Stimulated activated CD4-positive, alpha-beta T cell treated with anti-CD3 and anti-CD28 coated beads, Interleukin-15, amount 100 ng/mL, for 1 hour (primary cell): ENCODE measurements at places on chromosomes 5 and 9.

GRCh38 chr5:62256161-62257019 lies 49.6 kb upstream of the KIF2A start:
- DNase-seq: no peak

DNA sequence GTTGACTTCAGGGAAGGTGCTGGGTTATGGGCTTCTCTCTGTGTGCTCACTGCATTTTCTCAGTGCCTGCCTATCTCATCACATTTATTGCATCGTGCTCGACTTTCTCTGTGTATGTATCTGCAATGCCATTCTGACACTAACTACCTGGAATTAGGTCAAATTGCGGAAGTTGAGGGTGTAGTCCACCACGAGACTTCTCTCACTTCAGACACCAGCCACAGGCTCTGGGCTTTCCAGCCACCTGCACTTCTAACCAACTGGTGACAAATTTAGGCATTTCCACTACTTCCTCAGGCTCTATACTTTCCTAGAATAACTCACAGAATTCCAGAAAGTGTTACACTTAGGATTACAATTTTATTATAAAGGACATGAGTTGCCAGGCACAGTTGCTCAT lies 188.6 kb upstream of the ZNF608 start:
- no peak for DNase-seq

GRCh38 chr9:25990376-25990775 lies 312.1 kb upstream of the TUSC1 start:
- no peak for DNase-seq

DNA sequence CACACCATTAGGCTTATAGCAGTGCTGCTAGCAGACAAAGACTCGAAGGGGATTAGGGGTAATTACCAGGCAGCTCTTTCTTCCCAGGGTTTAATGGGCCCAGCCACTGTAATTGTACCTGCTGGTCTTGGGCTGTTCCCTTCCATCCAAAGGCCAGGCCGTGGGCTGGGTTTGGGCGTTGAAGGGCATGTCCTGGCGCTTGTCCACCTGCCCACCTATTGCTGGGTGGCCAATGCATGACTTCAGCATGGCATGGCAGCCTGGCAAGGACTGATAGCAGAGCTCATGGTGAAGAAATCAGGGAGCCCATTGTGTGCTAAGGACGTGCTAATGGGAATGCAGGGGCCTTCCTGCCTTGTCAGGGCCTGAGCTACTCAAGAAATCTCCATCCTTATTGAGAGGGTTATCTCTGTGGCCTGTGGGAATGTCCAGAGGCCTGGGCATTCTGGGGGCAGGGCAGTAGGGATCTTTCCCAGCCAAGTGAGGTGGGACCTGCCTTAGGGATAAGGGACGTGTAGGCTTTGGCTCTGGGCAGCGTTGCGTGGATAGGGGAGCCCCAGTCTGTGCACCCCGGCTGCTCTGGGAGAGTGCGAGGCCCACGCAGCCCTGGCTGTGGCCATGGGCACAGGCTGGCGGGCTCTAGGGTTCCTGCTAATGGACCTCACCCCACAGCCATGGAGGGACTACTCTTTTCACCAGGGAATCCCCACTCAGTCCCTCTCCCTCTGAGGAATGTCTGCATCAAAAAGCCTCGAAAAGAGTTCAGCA lies 116.1 kb upstream of the PITX1 start:
- DNase-seq: no peak

- DNase-seq: no peak
These were observed 29.0 kb upstream of the MYORG start for GRCh38 chr9:34405719-34406118.

DNA sequence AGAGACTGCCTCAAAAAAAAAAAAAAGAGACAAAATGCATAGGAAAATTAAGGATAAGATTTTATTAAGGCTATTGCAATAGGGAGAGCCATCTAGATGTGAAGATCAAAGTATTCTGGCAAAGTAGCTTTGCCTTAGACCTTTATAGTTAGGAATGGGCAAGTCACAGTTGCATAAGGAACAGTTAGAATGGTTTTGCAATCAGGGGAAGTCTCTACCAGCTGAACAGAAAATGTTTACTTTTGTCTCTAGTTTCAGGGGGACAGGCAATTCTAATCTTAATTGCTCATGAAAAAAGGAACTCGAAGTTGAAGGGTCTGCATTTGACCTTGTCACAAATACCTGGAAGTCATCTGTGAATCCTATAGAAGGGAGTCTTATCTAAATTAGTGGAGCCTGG lies 13.1 kb upstream of the ATP6V1G1 start:
- DNase-seq: no peak

GRCh38 chr9:99299211-99300102 lies 77.4 kb downstream of the SEC61B start:
- no peak for DNase-seq

DNA sequence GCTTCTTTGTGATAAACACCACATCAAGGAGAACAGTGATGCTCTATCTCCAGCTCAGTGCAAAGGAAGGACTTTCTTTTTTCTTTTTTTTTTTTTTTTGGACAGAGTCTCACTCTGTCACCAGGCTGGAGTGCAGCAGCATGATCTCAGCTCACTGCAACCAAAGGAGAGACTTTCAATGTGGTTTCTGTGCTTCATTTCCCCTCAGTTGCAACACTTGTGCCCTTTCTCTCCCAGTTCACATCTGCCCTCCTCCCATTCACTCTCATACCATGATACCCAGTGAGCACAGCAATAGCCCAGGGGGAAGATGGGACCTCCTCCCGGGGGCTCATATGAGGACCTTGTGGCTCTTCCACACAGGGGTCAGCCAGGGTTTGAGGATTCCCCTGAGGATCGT lies 110.0 kb downstream of the MTRR start:
- no peak for DNase-seq

- DNase-seq: no peak
These were observed 5.4 kb upstream of the HBEGF start for GRCh38 chr5:140351609-140352334.

- DNase-seq: no peak
These were observed 775 bp upstream of the LHX2 start for GRCh38 chr9:124010665-124011321.

DNA sequence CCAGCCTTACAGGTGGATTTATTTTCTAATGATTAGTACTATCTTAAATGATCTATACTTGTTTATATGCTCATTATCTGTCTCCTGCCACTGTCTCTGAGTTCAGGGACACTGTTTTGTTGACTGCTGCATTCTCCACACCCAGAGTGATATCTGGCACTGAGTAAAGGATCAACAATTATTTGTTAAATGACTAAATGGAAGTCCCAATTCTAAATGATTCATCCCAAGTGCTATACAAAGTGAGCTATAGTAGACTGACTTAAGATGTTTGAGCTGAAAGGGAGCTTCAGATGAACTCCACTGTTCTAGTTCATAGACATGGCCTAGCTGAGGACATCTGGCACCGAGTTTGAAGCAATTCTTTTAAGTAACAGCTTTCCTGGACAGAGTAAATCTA lies 40.5 kb downstream of the ITGA2 start:
- no peak for DNase-seq

- DNase-seq: no peak
These were observed 209.4 kb upstream of the TLE4 start for GRCh38 chr9:79362100-79363081.

GRCh38 chr9:9847750-9848149 lies 765.1 kb downstream of the PTPRD start:
- DNase-seq: no peak

- no peak for DNase-seq
These were observed 824.3 kb downstream of the SEMA5A start for GRCh38 chr5:8721536-8721935.

DNA sequence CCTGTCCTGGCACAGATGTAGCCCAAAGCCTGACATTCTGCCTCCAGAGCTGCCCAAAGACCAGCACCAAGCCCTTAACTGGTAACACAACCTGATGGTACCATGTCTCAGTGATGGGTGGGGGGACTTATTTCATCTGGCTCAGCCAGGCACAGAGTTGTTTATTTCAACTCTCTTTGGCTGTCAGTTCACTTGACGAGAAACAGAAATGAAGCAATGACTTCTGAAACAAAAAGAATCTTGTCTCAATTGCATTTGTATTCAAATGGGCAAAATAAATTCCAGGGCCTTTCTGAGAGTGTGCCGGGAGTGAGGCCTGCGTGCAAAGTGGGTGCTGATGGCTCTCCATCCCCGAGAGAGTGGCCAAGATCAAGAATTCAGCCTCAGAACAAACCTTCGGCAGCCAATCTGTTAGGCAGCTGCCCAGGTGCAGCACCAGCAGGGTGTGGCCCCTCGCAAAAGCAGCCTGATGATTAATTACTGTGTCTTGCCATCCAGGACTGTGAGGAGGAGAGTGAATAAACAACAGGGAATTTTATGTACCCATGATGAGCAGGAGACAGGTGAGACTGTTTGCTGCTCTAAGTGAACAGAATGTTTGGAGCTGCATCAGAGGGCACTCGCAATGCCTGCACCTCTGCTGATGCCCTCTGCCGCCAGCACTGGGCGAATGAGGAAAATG lies 238.0 kb downstream of the HSPA4 start:
- DNase-seq: no peak

DNA sequence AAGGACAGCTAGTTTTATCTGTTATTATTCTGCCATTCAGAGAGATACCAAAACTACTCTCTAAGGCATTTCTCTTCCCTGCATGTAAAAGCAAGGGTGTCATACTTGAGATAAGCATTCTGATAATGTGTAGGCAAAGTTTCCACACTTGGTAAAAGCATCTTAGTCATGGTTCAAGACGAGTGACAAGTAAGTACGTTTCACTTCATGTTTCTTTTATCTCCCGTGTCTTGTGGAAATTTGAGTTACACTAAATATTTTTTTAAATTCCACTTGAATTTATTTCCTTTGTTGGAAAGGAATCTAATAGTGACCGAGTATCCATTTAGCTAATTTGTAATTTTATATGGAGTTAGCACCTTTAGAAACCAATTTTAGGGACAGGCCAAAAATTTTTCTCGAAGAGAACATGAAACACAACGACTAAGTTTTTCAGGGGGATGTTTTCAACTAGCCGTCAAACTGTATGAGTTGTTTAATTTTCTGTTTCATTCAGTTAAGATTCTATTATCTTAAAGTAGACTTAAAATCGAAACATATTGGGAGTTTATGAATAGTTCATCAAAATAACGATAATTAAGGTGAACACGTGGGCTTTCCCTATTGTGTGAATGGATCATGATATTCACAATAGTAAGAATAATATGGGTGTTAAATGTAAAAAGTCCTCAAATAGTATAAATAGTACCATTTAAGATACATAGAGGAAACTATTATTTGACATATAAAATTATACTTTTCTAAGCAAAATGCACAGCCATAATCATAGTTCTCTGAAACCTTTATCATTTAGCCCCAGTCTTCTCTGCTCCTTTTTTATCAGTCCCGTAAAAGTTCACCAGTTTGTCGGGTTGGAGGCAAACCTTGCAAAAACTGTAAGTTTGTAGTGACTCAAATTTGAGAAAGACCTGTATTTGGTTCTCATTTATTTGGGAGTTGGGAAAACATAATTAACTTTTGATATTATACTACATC lies 1.6 kb downstream of the RFESD start:
- no peak for DNase-seq

DNA sequence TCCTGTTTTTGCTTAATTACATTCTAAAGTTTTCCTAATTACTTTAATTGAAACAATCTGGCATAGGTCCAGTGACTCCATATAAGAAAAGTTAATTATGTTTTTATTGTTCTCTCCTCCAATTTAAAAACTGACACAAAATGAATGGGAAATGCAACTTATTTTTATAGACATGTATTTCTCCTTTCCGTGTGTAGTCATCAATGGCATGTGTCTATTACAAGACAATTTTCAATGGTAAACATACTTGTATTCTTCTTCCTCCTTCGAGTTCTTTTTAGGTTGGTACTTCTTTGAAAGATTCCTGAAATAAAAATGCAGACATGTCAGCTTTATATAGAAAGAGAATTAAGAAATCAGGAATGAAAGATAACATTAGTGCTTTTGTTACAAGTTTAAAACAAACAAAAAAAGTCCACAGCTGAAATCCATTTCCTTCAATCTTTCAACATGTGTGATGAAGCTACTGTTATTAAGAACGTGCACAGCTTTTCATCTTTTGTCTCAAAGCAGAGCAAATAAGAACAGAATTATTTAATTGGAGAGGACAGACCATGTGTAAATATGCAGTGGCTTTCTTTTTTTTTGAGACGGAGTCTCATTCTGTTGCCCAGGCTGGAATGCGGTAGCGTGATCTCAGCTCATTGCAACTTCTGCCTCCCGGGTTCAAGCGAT lies 63.8 kb downstream of the FNBP1 start:
- no peak for DNase-seq

GRCh38 chr5:54993318-54993717 lies 7.9 kb upstream of the ESM1 start:
- no peak for DNase-seq

DNA sequence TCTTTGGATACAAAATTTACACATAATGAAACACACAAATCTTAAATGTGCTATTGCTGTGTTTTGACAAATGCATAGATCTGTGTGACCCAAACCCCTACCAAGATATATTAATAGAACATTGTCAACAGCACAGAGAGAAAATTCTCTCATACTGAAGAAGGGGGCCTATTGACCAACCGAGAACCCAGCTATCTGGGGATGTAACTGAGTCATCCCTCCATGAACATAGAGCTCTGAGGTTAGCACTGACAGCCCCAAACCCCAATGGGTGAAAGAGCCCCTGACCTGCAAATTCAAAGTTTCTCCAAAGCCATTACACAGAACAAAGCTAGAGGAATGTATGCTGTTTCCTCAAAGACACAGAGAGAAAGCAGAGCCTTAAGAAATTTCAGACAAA lies 180.8 kb downstream of the PAX5 start:
- no peak for DNase-seq

DNA sequence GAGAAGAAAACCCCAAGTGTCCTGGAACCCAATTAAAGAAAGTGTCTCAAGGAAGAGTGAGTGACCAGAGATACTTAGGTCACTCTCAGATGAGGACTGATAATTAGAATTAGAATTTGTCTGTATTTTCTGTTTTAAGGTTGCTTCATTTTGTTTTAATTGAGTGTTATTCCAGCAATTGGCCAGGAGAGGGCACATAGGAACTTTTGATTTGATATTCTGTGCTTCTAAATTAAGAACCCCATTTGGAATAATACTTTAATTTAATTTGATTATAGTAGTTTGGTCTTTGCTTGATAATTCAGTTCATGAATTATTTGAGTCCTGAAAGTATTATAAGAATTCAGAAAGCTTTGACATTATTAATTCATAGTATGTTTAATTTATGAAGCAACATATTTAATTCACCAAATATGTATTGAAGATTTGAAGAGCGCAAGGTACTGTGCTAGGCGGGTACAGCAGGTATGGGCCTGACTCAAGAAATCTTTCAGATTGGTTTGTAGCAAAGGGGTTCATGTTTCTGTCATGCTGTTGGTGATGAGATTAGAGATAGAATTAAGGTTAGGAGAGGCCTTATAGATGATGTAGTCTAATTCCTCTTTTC lies 4.9 kb downstream of the MRPL22 start:
- DNase-seq: no peak

DNA sequence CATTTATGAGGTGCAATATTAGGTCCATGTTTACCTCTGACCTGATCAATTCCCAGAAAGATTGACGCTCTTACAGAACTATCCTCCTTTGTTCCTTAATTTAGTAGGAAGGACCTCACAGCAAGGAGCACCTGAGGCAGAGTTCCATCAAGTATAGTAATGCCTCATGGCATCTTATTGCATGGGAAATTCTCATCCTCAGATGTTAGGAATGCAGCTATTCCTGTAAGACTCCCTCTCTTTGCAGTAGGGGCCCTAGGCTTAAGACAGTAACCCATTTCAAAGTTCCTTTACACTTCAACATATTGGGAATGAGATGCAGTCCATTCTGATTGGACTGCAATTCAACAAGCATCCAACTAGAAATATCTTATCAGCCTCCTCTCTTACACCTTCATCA lies 69.8 kb downstream of the SLCO4C1 start:
- DNase-seq: no peak
